ENCODE measurements at places on chromosomes 1 and 21.

GRCh38 chr1:21706151-21706835 lies 37.1 kb upstream of the RAP1GAP start:
- peak; percentile 15 for DNase-seq

GRCh38 chr1:241598249-241598648 lies 41.9 kb downstream of the CHML start:
- no peak for DNase-seq

DNA sequence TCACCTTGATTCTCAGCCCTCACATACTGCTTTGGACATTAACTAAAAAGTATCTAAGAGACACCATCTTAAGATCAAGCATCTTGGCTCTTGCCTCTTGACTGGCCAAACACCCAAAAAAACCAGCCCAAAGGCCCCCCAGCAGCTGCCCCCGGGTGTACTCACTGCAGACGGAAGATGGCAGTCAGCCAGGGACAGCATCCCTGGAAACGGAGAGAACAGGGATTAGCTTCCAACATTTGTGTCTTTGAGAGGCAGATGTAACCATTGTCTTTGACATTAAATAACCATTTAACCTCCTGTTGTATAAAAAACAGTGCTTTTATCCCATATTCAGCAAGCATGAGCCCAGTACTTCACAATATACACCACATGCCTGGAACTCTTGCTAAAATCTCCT lies 11.3 kb downstream of the TMEM63A start:
- no peak for DNase-seq

DNA sequence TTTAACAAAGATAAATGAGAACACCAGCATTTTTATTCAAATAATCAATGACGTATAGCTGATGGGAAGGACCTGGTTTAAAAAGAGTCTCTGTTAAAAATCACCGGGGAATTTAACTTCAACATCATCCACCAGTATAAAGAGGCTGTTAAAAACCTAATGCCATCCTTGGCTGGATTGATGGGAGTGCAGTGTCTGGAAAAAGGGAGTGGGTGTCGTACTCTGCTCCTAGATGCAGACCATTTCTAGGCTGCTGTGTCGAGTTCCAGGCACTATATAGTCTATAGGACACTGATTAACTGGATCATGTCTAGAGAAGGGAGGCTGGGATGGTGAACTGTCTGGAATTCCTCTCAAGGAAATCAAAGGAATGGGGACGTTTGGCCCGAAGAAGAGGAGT lies 36.1 kb downstream of the DDX20 start:
- no peak for DNase-seq

- no peak for DNase-seq
Measured at GRCh38 chr1:32881871-32882850, 4.1 kb upstream of the HPCA start.

DNA sequence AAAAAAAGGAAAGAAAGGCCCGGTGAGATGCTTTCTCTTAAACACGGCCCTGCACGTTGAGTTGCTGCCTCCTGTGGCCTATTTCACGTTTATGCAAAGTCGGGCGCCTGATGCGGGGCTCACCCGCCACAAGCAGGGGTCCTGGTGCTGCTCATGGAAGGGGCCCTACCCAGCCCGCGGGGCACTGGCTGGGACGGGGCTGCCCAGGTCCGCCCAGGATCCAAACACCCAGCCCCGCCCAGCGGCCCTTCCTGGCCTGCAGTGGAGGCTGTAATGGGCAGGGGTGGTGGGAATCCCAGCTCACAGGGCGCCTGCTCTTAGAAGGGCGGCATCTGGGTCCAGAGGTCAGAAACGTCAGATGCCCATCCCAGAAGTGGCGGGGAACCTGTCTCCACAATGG lies 1.6 kb downstream of the COL6A2 start:
- no peak for DNase-seq

DNA sequence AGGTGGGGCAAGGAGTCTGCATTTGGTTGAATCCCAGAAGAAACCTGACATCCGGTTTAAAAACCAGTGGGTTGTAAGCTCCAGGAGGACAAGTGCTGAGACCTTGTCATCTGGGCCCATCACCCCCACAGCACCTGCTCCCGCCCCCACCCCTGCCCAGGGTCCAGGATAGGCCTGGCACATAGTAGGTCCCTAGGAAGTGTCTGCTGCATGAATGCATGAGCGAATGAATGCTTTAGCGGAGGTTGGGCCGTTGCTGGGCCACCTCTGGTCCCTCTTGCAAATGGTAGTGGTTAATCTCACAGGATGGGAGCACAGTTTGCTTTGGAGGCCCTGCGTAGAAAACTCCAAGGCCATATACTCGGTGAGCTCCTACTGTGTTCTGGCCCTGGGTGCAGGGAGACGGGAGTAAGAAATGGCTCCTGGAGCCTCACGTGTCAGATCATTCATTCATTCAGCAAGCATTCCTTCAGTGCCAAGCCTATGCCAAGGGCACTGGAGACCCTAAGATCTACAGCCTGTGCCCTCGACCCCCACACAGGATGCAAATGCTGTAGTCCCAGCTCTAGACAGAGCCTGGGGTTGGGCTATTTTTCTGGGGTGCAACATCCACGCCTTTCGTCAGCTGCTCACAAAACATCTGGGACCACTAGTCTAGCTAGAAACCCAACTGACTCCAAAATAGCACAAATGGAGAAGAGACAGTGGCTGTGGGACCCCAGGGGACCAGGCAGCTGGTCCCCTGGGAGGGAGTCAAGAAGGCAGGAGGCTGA lies 28.9 kb downstream of the EPHA2 start:
- no peak for DNase-seq

Measured in occipital lobe (tissue), 3 donors.